ENCODE measurements at places on chromosomes 7 and 10.

GRCh38 chr7:114087653-114088469, 169.1 kb upstream of the PPP1R3A start:
- peak; percentile 46 for DNase-seq

GRCh38 chr7:31948029-31948428, 122.2 kb downstream of the PDE1C start:
- no peak for DNase-seq

- DNase-seq = no peak
Measured at GRCh38 chr7:66164356-66164755, 40.8 kb upstream of the TPST1 start.

- no peak for DNase-seq
Measured at GRCh38 chr7:111872450-111873325, 310.4 kb upstream of the IMMP2L start.

GRCh38 chr7:44226396-44226753, 25.6 kb downstream of the YKT6 start:
- DNase-seq = no peak

- peak; percentile 55 for DNase-seq
Measured at GRCh38 chr7:2157473-2158279, 75.1 kb downstream of the MAD1L1 start.

- no peak for DNase-seq
Measured at GRCh38 chr10:120483006-120483405, 26.0 kb downstream of the PLPP4 start.

- no peak for DNase-seq
Measured at GRCh38 chr10:108775911-108776475, 1147.3 kb downstream of the XPNPEP1 start.

GRCh38 chr10:93462881-93463280, 19.3 kb downstream of the MYOF start:
- DNase-seq = no peak

DNA sequence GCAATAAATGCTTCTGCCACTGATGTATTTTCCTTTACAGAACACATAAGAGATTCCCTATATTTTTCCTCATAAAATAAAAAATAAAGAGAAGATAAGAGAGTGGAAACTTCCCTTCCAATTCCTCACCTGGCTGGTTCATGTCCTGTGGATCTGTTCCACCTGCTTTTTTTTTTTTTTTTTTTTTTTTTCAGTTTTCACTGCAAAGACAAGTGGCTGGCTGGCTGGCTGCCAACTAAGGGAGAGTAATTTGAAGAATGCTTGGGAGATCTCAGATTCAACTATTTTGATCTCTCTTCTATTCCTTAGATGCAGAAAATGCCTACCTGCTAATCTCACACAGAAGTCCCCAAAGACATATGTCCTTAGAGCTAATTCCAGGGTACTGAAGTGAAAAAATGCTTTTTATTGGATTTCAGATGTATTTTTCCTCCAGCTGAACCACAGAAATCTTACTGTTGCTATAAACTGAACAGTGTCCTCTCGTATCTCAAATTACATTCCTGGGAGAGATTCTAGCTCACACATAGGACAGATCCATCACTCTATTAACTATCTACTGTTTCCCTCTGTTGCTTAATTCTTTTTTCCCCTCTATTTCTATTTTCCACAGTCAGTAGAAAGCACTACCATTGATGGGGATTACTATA, 120.8 kb downstream of the NRCAM start:
- peak; percentile 71 for DNase-seq

Measured in NCI-H1417 treated with DMSO at 0.1 percent for 48 hours (cell line).